ENCODE measurements at places on chromosomes 5 and 9. TPM values are rescaled to one million over a fixed set of nuclear protein-coding genes. Genes with fewer than 3 reads are reported as not detected.

GRCh38 chr5:111198281-111198966, 25.8 kb upstream of the CAMK4 start:
- DNase-seq = no peak

CENPH gene
- total RNA-seq = 1.0 TPM

DMAC1 gene
- 8.5 TPM for total RNA-seq

DNA sequence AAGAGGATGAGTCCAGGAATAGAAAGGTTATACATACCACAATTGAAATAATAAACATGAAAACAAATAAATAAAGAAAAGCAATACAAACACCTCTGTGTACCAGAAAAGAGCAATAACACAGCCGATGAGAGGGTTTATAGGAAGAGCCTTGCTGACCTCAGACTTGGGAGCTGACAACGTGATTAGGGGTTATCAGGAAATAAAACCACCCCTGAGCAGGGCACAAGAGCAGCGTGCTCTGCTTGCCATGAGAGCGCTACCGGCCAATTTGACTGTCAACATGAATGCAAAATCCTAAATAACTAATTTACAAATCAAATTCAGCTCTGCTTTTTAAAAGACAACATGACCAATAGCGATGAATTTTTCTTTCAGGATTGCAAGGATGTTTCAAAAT, 2.6 kb upstream of the FREM1 start:
- DNase-seq = no peak

FOXI1 gene
- total RNA-seq = not detected

GRCh38 chr9:130900701-130901497, 4.3 kb upstream of the QRFP start:
- DNase-seq = no peak

DNA sequence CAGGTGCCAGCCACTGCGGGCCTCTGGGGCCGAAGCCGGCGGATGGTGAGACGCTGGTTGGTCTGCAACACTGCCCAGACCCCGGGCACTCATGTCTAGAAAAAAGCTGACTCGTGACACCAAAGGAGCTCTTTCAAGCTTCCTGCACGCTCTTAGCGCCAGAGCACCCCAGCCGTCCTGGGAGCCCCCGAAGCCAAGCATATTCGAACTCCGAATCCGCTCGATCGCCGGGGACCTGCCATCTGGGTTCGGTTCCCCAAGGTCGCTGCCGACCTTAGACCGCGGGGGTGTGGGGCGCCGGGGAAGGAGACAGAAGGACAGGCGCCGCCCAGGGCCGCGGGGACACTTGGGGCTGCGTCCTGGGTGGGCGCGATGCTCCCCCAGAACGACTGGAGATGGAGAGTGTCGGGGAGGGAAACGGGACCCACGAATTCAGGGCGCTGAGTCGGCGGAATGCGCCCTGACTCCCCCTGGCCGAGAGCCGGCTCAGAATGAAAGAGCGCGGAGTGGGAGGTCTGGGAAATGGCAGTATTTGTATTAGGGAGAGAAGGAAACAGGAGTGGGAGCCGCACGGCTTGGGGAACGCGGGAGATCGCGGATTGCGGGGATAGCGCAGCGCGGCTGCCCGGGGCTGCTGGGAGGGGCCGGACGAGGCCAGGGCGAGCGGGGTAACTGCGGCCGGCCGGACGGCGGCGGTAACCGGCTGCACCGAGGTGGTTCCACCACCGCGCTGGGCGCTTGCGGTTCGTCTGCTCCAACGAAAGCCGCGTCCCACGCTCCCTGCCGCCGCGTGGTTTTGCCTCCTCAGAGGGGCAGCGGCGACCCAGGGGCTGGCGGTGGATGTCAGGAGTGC, 20.1 kb upstream of the MARCHF6 start:
- DNase-seq = no peak

GRCh38 chr5:63141591-63141990, 563.0 kb downstream of the LRRC70 start:
- DNase-seq = no peak

ANKDD1B gene
- total RNA-seq = not detected

DNA sequence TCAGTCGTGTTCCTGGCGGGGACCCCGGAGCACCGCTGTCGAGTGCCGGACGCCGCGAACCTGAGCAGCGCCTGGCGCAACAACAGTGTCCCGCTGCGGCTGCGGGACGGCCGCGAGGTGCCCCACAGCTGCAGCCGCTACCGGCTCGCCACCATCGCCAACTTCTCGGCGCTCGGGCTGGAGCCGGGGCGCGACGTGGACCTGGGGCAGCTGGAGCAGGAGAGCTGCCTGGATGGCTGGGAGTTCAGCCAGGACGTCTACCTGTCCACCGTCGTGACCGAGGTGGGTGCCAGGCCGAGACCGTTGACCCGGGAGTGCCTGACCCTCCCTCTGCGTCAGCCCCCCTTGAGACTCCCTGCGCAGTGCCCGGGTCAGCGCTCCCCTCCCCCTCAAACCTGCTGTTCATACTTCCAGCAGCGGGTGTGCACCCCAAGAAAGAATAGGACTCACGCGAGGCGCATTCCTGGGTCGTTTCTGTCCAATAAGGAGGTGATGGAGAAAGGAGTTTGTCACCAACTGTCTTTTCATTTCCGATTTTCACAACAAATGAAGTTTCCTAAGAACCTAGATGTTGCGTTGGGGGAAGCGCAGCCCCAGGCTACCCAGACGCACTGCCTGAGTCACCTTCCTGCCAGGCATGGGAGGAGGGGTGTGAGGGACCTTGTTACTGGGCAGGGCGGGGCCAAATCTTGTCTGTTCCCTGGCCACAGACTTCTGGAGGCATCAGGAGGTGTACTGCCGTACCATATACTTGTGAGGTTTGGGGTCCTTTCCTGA, 722 bp downstream of the SLC22A4 start:
- DNase-seq = peak; percentile 48

DNA sequence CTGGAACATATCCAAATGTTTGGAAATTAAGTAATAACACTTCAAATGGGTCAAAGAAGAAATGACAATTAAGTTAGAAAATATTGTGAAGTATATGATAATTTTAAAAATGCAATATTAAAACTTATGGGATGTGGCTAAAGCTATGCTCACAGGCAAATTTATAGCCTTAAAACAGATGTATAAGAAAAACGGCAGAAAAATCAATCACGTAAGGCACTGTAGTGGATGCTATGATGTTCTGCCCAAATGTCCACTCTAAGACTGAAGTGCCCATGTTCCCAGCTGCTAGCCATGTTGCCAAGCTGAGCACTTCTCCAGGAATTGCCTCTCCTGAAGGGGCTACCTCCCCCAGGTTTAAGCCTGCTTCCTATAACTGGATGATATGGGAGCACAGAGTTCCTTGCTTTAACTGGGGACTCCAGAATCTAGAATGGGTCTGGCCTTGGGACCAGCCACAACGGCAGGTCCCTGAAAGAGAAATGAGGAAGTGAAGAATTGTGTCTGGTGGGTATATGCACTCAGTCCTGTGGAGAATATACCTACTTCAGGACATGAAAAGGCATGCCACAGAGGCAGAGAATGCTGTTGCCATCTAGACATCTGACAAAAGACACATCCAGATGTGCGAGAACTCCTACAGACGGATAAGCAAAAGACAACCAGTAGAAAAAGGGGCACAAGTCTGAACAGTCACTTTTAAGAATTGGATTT, 78.2 kb upstream of the RXRA start:
- no peak for DNase-seq

All from omental fat pad (tissue), 4 donors.